ENCODE measurements at places on chromosomes 13 and 19. TPM values are rescaled to one million over a fixed set of nuclear protein-coding genes. Genes with fewer than 3 reads are reported as not detected.

The C19orf85 gene
- 3.1 TPM for total RNA-seq

The ANGPTL8 gene
- total RNA-seq: not detected

The SIGLEC12 gene
- not detected for total RNA-seq

The PCDH9 gene
- total RNA-seq: 1.6 TPM

The FCER2 gene
- total RNA-seq: not detected

The CAPN12 gene
- total RNA-seq: 83.0 TPM

The GJB6 gene
- not detected for total RNA-seq

The TOMM40 gene
- 93.5 TPM for total RNA-seq

The PTGIR gene
- total RNA-seq: not detected

The CLDND2 gene
- total RNA-seq: 1.1 TPM

The IGFL3 gene
- 2.1 TPM for total RNA-seq

The FXYD3 gene
- total RNA-seq: not detected

The ZNF729 gene
- total RNA-seq: not detected

The ICAM5 gene
- 0.37 TPM for total RNA-seq

The GPR18 gene
- not detected for total RNA-seq

The TUBB4A gene
- 7.6 TPM for total RNA-seq

The LRRC4B gene
- 6.7 TPM for total RNA-seq

The SOX1 gene
- total RNA-seq: not detected

The CGB1 gene
- total RNA-seq: not detected

The TMIGD2 gene
- total RNA-seq: 0.87 TPM

The SLC8A2 gene
- total RNA-seq: 2.1 TPM

The NLRP7 gene
- total RNA-seq: 1.0 TPM

The KIR2DL4 gene
- not detected for total RNA-seq

The ATP13A1 gene
- total RNA-seq: 77.0 TPM

The DIAPH3 gene
- 25.2 TPM for total RNA-seq

The CFAP97D2 gene
- not detected for total RNA-seq

The IGFL1 gene
- total RNA-seq: not detected

The C19orf67 gene
- total RNA-seq: 11.8 TPM

The ATXN8OS gene
- total RNA-seq: not detected

The ACER1 gene
- total RNA-seq: not detected

The NLRP9 gene
- total RNA-seq: not detected

The CEACAM8 gene
- total RNA-seq: not detected

The ZNF529 gene
- 16.6 TPM for total RNA-seq

The F10 gene
- total RNA-seq: 16.5 TPM

The KLF1 gene
- total RNA-seq: 0.80 TPM

Data from endodermal cell (in vitro differentiated cells).